Osteocyte (in vitro differentiated cells): ENCODE measurements at places on chromosomes 12 and 14.

DNA sequence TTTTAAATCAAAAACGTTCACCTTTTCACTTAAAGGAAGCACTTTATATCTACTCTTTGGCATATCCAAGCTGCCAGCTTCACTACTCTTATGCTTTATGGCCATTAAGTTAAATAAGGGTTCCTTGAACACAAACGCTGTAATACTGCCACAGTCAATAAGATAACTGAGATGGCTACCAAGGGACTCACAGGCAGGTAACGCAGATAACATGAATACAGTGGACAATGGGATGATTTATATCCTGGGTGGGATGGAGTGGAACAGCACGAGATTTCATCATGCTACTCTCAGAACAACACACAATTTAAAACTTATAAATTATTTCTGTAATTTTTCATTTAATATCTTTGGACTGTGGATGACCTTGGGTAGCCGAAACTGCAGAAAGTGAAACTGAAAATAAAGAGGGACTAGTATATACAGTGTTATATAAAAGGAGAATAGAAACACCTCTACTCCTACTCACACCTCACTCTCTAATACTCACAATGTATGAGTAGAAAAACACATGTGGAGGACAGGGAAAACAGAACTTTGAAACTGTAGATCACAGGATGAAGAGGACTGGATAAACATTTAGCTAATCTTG is 367.3 kb downstream of the C12orf50 start:
- DNase-seq = no peak

- no peak for DNase-seq
Observed at GRCh38 chr12:116535241-116535640, 23.9 kb upstream of the MAP1LC3B2 start.

GRCh38 chr12:14408208-14408607 is 42.7 kb downstream of the ATF7IP start:
- DNase-seq = no peak

- no peak for DNase-seq
Observed at GRCh38 chr14:92651758-92652406, 96.5 kb downstream of the LGMN start.
